ENCODE measurements at places on chromosomes 1 and 21.

GRCh38 chr1:237841485-237841884, 49.2 kb downstream of the ZP4 start:
- no peaks in the 10 kb centered on the region for H3K36me3 ChIP-seq
- H3K27ac ChIP-seq: no peak overlapping the region
- H3K4me3 ChIP-seq: no peak overlapping the region

- H3K27me3 ChIP-seq: peaks cover 64% of the 10 kb centered on the region
- no peak within 1 kb of the TSS for H3K4me3 ChIP-seq
- no peaks in the 10 kb centered on the region for H3K36me3 ChIP-seq
- H3K27ac ChIP-seq: no peak within 1 kb of the TSS
Observed at GRCh38 chr21:44681861-44682579, at the start of gene KRTAP12-1. Gene KRTAP12-1, minus strand, starts transcription at chr21:44682163. Its CDS starts 40 bp downstream, at chr21:44682123.

DNA sequence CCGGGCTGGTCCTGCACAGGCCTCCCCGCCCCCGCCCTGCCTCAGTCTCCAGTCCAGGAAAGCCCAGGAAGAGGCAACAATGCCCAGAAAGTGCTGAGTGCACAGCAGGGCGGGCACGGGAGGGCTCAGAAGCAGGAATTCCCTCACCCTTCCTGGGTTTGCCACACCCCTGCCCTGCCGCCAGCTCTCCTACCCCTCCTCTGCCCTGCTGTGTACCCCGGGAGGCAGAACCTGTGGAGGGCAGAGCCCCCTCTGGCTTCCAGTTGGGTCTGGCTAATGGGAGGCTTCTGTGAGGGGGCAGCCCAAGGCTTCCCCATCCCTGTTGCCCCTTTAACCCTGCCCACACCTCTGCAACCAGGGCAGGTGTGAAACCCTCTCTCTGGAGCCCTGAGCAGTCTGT, 47.5 kb upstream of the CSF3R start:
- no peaks in the 10 kb centered on the region for H3K36me3 ChIP-seq
- no peak overlapping the region for H3K4me3 ChIP-seq
- peaks cover 41% of the 10 kb centered on the region for H3K27me3 ChIP-seq
- H3K27ac ChIP-seq: no peak overlapping the region
- no peaks in the 10 kb centered on the region for H3K4me1 ChIP-seq

DNA sequence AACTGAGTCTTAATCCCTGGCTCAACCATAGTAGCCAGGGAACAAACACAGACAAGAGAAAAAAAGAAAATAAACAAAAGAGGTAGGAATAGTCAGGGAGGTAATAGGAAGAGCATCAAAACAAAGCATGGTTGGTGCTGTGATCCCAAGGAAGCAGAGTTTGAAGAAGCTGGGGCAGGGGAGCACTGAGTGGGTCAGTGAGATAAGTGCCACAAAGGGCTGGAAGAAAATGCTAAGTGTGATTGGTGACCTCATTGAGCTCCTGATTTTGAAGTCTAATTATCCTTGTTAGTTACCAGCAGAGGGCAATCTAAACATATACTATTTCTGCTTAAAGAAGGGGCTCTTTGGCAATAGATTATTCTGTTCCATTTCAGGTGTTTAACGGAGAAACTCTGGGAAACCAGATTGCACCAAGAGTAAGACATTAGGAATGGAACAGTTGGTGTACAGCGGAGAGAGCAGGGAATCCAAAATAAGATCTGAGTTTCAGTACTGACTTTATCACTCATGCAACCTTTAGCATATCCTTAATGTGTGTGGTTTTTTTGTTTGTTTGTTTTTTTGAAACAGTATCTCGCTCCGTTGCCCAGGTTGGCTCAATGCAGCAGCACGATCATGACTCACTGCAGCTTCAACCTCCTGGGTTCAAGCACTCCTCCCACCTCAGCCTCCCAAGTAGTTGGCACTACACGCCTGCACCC, 30.7 kb upstream of the KIAA1614 start:
- no peaks in the 10 kb centered on the region for H3K27me3 ChIP-seq
- no peak overlapping the region for H3K27ac ChIP-seq
- DNase-seq: no peak
- H3K36me3 ChIP-seq: peaks cover 2% of the 10 kb centered on the region
- no peak overlapping the region for H3K4me3 ChIP-seq

GRCh38 chr1:27116232-27116631, 38.7 kb downstream of the SLC9A1 start:
- H3K36me3 ChIP-seq: peaks cover 9% of the 10 kb centered on the region
- peaks cover 27% of the 10 kb centered on the region for H3K4me1 ChIP-seq
- no peaks in the 10 kb centered on the region for H3K27me3 ChIP-seq
- DNase-seq: no peak

Measured in mesothelial cell of epicardium (in vitro differentiated cells).